ENCODE measurements at places on chromosomes 1 and 21.

GRCh38 chr1:201557572-201557958 lies 18.6 kb downstream of the NAV1 start:
- DNase-seq = no peak

- DNase-seq = no peak
Observed at GRCh38 chr1:10979483-10979920, 33.0 kb upstream of the TARDBP start.

- peak; percentile 32 for DNase-seq
Observed at GRCh38 chr1:21814241-21814918, 2.3 kb downstream of the LDLRAD2 start.

GRCh38 chr1:2050461-2050792 lies 216 bp downstream of the PRKCZ start:
- peak; percentile 54 for DNase-seq

DNA sequence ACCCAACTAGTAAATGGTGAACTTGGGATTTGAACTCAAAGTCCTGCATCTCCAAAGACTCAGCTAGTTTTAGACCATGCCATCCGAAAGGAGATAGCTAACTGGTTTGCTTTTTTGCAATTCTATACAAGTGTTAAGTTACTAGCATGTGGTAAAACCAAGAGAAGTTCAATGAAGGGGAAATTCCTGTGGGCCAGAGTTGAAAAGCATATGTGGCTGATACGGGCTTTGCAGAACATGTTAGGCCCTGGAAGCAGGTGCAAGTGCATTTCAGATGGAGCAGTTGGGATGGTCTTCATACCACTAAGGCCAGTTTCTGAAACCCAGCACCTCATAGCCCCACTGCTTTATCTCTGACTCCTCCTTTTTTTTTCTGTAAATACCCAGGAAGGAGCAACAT lies 620.9 kb downstream of the PLPP3 start:
- DNase-seq = no peak

DNA sequence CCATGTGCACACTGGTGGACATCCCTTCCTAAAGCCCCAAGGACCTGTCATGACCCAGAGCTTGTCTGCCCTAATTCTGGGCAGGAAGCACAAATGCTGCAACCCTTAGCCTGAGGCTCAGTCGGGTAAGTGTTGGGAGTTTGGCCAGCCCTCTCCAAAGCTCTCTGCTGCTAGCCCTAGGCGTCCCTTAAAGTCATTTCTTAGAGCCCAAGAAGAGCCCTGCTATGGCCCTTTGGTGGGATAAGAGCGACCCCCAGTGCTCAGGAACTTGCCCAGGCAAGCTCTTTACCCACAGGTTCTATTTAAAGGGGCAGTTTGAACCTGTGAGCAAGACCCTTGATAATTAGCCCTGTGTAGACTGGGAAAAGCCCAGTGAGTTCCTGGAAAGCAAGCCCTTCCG lies 356.8 kb downstream of the RRAGC start:
- no peak for DNase-seq

DNA sequence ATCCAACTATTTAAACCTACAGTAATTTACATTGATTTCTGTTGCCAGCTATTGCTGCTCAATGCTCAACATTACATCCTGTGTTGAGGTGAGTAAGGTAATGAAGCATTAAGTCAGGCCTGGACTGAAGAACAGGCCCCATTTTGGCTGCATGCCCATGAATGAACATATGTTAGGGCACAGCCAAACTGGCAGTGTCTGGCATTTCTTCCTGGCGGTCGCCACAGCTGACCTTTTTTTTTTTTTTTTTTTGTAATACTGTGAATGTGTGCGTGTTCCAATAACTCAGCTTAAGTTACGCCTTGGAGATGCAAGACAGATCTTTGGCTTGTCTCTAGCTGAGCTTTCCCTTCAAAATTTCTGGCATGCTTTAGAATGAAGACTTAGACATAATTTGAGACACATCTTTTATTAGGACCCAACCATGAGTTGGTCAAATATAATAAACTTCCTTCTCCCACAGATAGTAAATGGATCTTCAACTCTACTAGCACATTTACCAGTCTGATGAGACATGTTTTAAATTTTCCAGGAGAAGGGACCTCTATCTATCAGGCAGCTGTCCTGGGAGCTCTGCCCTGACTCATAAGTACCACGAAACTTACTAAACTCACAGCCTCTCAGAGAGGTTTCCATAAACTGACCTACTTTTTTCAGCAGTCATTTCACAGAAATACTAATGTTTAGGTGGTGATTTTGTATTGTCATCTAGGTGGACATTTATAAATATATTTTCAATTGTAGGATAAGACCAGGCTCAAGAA lies 341.1 kb upstream of the RUNX1 start:
- no peak for DNase-seq

GRCh38 chr1:185376840-185377635 lies 60.0 kb upstream of the IVNS1ABP start:
- no peak for DNase-seq

- DNase-seq = no peak
Observed at GRCh38 chr1:68287241-68287640, 54.9 kb upstream of the WLS start.

DNA sequence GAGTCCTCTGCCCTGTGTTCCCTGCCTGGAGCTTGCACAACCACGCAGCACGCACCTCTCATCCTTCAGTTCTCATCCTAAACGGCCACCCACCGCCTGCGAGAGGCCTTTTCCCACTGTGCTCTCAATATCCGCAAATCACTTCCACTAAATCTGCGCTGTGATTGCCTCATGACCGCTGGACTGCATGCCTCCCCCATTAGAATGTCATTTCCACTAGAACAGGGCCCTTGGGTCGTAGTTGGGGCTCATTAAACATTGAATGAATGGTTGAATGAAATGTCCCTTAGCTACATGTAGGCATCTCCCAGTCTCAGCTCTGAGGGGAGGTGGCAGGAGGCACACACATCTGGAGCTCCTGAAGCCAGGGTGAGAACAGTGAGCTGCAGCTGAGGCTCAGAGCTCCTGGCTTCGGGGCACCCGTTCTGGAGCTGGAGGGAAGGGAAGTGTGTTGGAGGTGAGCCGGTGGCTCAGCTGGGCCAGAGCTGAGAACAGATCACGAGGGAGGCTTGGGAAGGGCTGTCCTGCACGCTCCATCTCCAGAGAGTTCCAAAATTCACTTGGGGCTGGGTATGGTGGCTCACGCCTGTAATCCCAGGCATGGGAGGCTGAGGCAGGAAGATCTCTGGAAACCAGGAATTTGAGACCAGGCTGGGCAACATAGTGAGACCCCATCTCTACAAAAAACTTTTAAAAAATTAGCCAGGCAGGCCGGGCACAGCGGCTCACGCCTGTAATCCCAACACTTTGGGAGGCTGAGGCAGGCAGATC lies 30.4 kb downstream of the TMEM201 start:
- DNase-seq = no peak

DNA sequence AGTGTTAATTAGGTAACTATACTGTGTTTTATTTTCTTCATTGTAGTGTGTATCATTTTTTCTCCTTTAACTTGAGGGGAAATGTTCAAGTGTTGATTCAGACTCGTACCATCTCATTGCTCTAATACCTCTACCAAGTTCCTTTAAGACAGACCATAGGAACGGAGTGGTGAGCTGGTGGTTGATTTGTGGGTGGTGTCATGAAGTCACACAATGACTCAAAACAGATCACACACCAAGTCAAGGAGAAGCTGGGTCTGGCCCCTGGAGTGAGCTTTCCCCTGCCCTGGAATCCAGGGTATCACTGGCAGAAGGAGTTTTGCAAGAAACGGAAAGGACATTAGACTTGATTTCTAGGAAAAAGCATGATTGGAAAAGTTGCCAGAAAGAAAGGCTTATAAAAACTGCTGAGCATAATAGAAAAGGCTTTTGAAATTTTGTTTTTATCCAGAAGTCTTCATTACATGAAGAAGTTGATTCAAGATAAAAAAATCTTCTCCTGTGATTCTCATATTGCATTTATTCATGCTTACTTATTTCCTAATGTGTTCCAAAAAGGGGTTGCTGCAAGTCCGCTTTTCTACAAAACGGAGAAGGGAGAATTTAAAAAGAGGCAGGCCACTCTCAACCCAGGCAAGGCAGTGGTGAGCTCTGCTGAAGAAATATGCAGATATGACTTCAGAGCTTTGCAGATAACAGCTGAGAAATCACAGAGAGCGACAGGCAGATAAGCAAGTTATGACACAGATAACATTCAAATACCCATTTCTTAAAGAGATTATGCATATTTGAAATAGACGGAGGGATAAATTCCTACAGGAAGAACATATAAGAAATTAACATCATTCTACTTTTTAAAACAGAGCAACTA lies 79.7 kb downstream of the TBX19 start:
- DNase-seq = peak; percentile 47

DNA sequence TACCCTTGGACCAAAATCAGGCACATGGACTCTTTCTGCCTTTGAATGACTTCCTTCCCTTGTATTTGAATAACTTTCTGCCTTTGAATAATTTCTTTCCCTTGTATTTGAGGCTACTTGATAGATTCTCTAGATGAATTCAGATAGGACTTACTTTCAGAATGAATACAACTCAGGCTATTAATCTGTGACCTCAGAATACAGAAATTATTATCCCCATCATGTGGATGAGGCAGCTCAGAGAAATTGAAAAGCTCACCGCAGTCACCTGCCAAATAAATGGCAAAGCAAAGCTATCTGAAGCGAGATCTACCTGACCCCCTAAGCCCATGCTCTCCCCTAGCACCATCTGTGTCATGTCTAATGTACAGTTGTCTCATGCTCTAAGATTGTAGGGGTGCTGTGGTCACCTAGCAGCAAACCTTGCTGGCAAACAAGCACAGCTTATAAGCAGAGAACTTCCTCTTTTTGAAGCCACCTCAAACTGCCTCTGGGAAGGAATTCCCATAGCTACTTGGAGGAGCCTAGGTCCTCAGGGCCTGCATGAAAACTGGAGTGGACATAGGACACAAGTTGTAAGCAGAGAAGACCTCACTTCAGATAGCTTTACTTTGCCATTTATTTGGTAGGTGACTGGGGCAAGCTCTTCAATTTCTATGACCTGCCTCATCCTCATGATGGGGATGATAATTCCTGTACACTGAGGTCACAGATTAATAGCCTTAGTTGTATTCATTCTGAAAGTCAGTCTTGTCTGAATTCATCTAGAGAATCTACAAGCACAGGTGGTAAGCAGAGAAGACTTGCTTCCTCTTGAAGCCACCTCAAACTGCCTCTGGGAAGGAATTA lies 66.1 kb downstream of the FASLG start:
- no peak for DNase-seq

GRCh38 chr1:34713443-34713842 lies 41.4 kb upstream of the GJB5 start:
- no peak for DNase-seq

DNA sequence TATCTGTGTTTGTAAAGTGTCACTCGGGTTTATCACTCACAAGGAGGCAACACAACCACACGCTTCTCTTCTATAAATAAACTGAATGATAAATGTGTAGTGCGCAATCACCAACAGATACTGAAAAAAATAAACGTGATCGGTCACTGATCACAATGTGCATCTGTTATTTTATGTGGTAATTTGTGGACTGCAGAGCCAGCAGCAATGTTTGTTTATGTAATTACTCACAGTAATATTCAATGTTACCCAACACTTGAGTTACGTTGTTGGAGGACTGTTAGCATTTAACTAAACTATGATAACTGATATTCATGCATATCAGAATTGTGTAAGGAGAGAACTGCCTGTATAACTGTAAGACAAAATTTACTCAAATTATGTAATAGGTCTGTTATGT lies 129.6 kb downstream of the USH2A start:
- DNase-seq = no peak

- no peak for DNase-seq
Observed at GRCh38 chr1:100704473-100704872, 15.1 kb upstream of the VCAM1 start.

GRCh38 chr1:67256291-67257172 lies 51.1 kb upstream of the IL12RB2 start:
- DNase-seq = no peak

DNA sequence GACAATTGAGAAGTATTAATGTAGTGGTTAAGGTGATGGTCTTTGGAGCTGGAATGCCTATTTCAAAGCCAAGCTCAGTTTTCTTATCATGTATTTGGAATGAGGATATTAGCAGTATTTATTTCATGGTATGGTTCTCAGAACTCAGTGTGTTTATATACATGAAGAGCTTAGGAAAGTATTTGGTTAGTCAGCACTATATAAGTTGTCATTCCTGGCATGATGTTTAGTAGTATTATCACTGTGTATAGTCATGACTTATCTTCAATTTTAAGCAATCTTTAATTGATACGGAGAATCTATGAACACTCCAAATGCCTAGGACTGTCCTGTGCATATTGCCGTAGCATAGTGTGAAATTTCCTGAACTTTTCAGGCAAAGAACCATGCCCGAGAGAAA lies 501.9 kb upstream of the USP24 start:
- no peak for DNase-seq

- DNase-seq = no peak
Observed at GRCh38 chr1:3924825-3925220, 24.8 kb upstream of the C1orf174 start.

DNA sequence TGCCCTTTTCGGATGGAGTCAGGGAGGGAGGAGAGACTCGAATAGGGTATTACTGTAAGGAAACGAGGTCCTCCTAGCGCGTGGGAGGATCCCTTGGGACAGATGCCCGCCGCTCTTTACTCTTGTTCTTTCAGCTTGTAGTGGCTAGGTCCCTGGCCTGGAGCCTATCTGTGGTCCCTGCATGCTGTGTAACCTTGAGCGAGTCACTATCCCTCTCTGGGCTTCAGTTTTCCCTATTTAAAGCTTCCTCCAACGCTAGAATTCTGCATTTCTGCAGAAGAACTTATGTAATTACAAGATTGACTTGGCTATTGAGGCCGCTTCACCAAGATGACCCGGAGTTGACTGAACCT lies 744 bp downstream of the MIER1 start:
- no peak for DNase-seq

GRCh38 chr1:115727706-115728249 lies 40.7 kb downstream of the CASQ2 start:
- DNase-seq = no peak

DNA sequence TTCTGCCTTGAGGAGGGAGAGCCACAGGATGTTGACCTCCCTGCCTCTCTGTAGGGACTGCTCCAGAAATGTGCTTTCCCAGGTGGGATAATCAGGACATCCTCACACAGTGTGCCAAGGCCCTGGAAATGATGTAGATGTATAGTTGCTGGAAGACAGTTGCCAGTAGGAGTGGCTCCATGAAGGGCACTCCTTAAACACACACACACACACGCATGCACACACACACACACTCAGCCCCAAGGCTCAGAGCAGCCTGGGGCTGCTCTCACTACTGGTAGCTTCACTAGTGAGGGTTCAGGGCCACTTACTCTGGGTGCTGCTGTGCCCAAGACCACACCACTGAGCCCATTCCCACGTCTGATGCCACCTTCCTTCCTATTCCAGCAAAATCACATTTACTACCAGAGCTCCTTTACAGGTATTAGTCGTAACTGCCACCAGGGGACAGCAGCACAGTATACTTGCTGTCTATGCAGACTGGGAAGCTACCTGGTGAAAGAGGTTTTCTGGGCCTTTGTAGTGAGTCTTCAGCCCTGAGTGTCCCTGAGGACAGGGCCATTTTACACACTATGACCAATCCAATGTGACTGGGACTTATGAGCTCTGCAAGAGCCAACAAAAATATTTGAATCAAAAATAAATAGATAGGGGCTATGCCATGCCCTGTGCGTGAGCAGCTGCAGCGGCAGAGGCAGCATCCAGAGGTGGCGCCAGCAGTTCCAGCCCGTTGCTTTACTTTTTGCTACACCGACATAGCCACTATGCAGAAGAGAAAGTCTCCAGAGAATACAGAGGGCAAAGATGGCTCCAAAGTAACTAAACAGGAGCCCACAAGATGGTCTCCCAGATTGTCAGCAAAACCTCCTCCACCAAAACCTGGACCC lies 15.0 kb downstream of the CRNN start:
- peak; percentile 17 for DNase-seq
